ENCODE measurements at places on chromosomes 11 and 22.

- no peaks in the 10 kb centered on the region for H3K27me3 ChIP-seq
- H3K36me3 ChIP-seq, result peaks cover 22% of the 10 kb centered on the region
- no peak overlapping the region for H3K4me3 ChIP-seq
- no peak for DNase-seq
Measured at GRCh38 chr22:46292732-46293131, 3.9 kb upstream of the GTSE1 start.

DNA sequence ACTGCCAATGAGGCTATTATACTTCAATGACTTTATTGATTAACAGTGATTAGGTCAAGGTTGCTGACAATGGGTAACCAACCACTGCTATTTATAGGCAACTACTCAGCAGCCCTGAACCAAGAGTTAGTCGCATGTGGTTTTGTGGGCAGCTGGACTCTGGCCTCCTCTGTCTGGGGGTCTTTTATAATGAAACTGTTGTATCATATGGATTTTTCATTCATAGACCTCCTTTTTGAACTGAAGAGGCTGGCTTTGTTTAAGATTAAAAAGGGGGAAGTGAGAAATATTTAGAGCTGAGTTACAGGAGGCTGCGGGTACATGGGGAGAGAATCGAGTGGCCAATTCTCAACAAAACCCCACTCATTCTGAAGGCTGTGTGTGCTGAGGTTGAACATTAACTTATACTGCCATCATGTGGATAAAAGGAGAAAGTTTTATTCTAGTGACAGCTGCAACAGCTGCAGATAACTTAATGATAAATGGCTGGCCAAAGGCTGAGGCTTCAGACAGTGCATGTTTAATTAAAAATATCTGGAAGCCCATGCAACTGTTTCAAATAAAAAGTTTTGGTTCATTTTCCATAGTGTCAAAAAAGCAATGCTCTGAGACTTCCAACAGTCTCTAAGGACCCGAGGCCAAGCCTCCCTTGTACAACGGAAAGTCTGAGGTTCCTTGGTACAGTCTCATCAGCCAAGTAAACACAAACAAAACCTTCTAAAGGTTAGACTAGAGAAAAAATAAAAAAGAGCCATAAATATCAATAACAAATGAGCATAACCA lies 682.6 kb downstream of the KCNA4 start:
- H3K27me3 ChIP-seq, result no peaks in the 10 kb centered on the region
- H3K4me1 ChIP-seq, result no peaks in the 10 kb centered on the region
- H3K27ac ChIP-seq, result no peak overlapping the region

DNA sequence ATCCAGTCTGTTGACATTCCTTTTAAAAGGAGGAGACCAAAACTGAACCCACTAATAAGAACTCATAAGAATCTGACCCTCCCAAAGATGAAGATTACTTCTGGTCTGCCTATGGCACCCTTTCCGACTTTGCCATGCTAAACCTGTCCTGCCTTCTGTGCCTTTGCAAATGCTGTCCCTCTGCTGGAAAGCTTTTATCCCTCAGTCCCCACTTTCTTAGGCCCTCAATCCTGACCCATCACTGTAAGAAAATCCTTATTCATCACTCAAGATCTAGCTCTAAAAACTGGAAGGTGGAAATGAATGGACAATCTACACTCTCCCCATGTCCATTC lies 10.4 kb downstream of the MPZL3 start:
- no peaks in the 10 kb centered on the region for H3K27me3 ChIP-seq
- peak overlapping the region; percentile 99 for H3K27ac ChIP-seq
- H3K4me1 ChIP-seq, result peaks cover 88% of the 10 kb centered on the region

- no peaks in the 10 kb centered on the region for H3K36me3 ChIP-seq
- no peak for DNase-seq
- no peak overlapping the region for H3K4me3 ChIP-seq
- H3K27me3 ChIP-seq, result no peaks in the 10 kb centered on the region
- H3K4me1 ChIP-seq, result no peaks in the 10 kb centered on the region
Measured at GRCh38 chr11:91998481-91998880, 226.1 kb upstream of the FAT3 start.

DNA sequence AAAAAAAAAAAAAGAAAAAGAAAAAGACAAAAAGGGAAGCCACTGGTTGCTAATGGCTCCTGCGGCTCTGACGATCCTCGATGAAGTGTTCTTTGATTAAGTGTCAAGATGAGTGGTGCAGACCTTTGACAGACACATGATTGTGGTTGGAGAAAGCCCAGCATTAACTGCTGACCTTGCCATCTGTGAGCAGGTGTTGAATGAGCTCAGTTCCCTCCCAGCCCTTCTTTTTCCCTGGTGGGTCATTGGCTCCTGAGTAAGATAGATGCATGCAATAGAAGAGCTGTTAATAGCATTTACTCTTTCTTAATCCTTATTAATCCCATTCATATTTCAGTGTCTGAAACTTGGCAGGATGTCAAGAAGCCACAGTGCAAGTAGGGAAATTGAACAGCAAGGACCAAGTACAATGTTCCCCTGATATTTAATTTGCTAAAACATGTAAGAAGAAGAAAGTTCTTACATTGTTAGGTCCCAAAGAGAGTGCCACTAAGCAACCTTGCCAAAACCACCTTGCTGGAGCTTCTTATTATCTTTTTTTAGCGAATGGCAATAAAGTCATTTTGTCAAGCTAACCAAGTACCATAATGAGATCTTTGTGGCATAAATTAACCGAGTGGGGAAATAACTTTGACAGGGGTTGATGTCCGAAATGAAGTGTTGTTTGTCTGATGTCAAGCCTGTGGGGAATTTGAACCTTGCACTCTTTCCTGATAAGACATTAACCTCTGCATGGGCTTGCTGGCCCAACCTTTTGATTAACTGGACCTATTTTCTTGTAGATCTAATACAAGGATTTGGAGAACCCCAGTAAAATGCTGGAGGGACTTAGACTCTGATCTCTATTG lies 113.7 kb downstream of the PTPRJ start:
- DNase-seq, result no peak
- peaks cover 74% of the 10 kb centered on the region for H3K4me1 ChIP-seq

GRCh38 chr11:77156396-77157195 lies 28.6 kb downstream of the MYO7A start:
- H3K27ac ChIP-seq, result no peak overlapping the region
- no peaks in the 10 kb centered on the region for H3K36me3 ChIP-seq
- H3K4me3 ChIP-seq, result no peak overlapping the region
- H3K27me3 ChIP-seq, result no peaks in the 10 kb centered on the region
- DNase-seq, result no peak
- peaks cover 16% of the 10 kb centered on the region for H3K4me1 ChIP-seq

DNA sequence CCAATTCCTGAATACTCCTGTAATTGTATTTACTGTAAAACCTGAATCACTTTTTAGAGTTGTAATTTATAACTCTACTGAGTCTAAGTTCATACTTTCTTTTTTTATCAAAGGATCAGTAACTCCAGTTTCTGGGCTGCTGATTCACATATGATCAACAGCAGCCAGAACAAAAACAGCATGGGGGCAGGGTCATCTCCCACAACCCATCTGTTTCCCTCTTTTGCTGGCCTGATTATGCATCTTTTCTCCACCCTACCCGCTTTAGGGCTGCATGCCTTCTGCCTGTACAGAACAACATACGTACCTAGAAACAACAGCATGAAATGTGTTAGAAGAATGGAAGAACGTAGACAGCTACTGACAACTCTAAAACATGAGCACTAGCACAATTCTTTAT lies 76.0 kb downstream of the MRTFA start:
- H3K4me1 ChIP-seq, result peaks cover 14% of the 10 kb centered on the region
- no peaks in the 10 kb centered on the region for H3K27me3 ChIP-seq
- H3K27ac ChIP-seq, result no peak overlapping the region
- no peak for DNase-seq
- H3K36me3 ChIP-seq, result peaks cover 7% of the 10 kb centered on the region

GRCh38 chr11:111466615-111467014 lies 45.6 kb downstream of the BTG4 start:
- no peak overlapping the region for H3K27ac ChIP-seq
- no peak for DNase-seq
- H3K27me3 ChIP-seq, result peaks cover 2% of the 10 kb centered on the region
- H3K4me3 ChIP-seq, result no peak overlapping the region

GRCh38 chr11:111944139-111944538 lies 7.0 kb downstream of the DIXDC1 start:
- peaks cover 32% of the 10 kb centered on the region for H3K4me1 ChIP-seq
- H3K4me3 ChIP-seq, result peak overlapping the region; percentile 35
- peaks cover 9% of the 10 kb centered on the region for H3K36me3 ChIP-seq
- H3K27me3 ChIP-seq, result no peaks in the 10 kb centered on the region
- no peak for DNase-seq
- peak overlapping the region; percentile 92 for H3K27ac ChIP-seq

DNA sequence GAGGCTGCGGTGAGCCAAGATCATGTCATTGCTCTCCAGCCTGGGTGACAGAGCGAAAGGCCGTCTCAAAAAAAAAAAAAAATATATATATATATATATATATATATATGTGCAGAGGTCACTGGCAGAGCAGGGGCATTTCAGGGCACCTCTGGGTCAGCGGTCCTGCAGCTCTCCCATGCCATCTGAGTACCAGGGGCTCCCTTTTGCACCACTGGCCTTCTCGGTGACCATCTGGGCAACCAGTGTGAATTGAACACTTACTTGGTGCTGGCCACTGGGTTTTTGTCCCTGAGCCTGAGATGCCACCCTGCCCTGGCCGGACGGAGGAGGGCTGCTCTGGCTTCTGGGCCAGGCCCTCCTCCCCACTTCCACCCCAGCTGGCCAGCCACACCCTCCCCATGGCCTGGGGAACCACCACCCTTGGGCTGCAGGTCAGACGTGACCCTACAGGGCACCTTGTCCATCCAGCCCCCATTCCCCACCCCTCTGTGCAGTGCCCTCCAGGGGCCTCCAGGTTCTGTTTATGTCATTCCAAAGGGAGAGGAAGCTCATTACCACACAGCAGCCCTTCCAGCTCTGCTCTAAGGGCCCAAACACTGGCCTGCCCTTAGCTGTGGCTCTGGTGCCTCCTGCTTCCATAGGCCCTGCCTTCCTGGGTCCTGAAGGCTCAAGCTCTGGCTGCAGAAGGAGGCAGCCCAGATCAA lies 10.3 kb downstream of the MAPK8IP1 start:
- no peak overlapping the region for H3K27ac ChIP-seq
- no peaks in the 10 kb centered on the region for H3K36me3 ChIP-seq
- H3K4me3 ChIP-seq, result no peak overlapping the region
- DNase-seq, result no peak

GRCh38 chr11:74669211-74670160 lies 61.7 kb downstream of the CHRDL2 start:
- no peak overlapping the region for H3K4me3 ChIP-seq
- no peaks in the 10 kb centered on the region for H3K36me3 ChIP-seq

DNA sequence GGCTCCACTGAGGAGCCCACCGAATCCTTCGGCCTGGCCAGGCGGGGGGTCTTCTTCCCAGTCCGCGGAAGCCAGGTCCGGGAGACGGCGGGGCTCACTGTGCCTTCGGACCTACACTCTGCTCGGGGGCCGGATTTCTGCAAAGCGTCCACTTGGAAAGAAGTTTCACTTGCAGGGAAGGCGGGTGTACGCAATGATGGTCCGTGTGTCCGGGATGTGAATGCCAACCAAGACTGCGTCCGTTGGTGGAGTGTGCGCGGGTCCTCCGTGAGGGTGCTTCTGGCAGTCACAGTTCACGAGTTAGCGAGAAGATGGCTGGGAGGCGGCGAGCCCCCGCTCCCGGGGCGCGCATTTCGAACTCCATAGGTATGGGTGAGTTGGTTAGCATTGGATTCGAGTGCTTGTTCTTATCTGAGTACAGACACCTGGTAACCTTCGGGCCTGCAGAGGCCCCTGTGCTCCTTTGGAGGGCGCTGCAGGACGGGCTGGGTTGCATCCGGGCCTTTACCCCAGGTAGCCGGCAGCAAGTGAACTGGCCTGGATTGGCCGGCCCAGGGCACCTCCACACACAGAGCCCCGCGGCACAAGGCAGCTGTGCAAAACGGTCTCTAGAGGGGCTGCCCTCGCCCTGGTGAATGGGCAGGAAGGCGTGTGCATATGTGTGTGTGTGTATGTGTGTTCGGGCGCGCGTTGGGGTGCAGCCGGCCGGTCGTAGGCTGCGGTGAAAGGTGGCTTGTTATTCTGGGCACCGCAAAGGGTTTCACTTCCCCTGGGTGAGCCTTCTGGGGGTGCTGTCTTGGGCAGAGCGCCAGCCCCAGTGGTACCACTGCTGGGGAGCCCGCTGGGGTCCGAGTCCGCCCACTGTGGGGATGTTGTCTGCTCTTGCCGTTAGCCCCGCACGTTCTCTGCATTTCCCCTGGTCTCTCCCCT lies 13.3 kb upstream of the CYP2R1 start:
- peak; percentile 70 for DNase-seq
- peaks cover 65% of the 10 kb centered on the region for H3K4me1 ChIP-seq
- H3K4me3 ChIP-seq, result peak overlapping the region; percentile 93
- peaks cover 3% of the 10 kb centered on the region for H3K36me3 ChIP-seq
- H3K27me3 ChIP-seq, result no peaks in the 10 kb centered on the region
- H3K27ac ChIP-seq, result peak overlapping the region; percentile 85

- no peaks in the 10 kb centered on the region for H3K4me1 ChIP-seq
- H3K4me3 ChIP-seq, result no peak overlapping the region
- H3K27me3 ChIP-seq, result peaks cover 57% of the 10 kb centered on the region
- no peak overlapping the region for H3K27ac ChIP-seq
Measured at GRCh38 chr11:10674440-10674855, 19.1 kb downstream of the IRAG1 start.

DNA sequence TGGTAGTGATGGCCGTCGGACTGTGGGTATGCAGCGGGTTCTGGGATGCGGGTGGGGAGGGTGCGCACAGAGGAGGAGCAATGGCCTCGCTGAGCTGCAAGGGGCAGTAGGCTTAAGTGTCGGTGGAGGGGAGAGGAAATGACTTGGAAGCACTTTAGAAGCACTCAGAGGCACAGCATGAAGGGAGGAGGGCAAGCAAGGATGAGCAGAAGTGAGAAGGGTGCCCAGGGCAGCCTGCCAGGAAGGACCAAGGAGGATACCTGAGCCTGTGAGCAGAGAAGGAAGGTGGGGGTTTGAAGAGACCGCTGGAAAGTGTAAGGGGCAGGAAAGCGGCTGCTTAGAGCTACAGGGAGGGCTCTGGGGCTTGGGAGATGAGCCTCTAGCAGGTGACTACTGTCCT lies 330 bp downstream of the SLC5A1 start:
- H3K27me3 ChIP-seq, result peaks cover 71% of the 10 kb centered on the region
- H3K4me1 ChIP-seq, result no peaks in the 10 kb centered on the region
- no peak overlapping the region for H3K4me3 ChIP-seq
- no peak for DNase-seq
- no peak overlapping the region for H3K27ac ChIP-seq
- H3K36me3 ChIP-seq, result no peaks in the 10 kb centered on the region

DNA sequence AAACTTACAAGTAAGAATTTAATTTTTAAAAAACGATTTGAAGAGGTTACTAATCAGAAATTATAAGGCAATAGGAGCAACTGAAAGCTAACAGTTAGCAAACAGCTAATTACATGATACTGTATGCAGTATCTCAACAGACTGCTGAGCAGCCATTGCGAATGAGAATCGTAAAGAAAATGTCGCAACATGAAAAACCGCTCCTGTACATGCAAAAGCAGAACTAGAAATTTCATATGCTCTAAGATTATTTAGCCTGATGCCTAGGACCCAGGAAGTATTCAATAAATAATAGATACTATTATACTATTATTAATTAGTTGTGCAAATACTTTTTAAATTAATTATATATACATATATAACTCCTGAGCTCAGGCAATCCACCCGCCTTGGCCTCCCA lies 48.7 kb upstream of the EP300 start:
- H3K36me3 ChIP-seq, result no peaks in the 10 kb centered on the region
- no peaks in the 10 kb centered on the region for H3K4me1 ChIP-seq
- no peak for DNase-seq
- H3K27ac ChIP-seq, result no peak overlapping the region
- H3K4me3 ChIP-seq, result no peak overlapping the region

GRCh38 chr11:110355011-110355744 lies 58.8 kb upstream of the RDX start:
- H3K36me3 ChIP-seq, result peaks cover 3% of the 10 kb centered on the region
- no peak for DNase-seq
- H3K4me1 ChIP-seq, result peaks cover 61% of the 10 kb centered on the region
- peak overlapping the region; percentile 62 for H3K4me3 ChIP-seq

Data from activated T-helper 1 cell treated with anti-CD3 and anti-CD28 coated beads, Interleukin-12 subunit alpha, Interleukin-12 subunit beta, Interleukin-2, Interleukin-4 antibody, amounts not matched to agents 30 ng/mL and 10 ng/mL and 1 ng/mL, durations not matched to agents 14 hours and 24 hours and 36 hours (primary cell).